ENCODE measurements at places on chromosomes 1 and 21. TPM values are rescaled to one million over a fixed set of nuclear protein-coding genes. Genes with fewer than 3 reads are reported as not detected.

The PTGFR gene
- total RNA-seq: not detected

The DR1 gene
- 108 TPM for total RNA-seq

The PCBP3 gene
- 0.31 TPM for total RNA-seq

The TFF3 gene
- not detected for total RNA-seq

The PATJ gene
- 10.3 TPM for total RNA-seq

GRCh38 chr21:32687643-32688345 lies 40.0 kb downstream of the SYNJ1 start:
- H3K4me1 ChIP-seq: no peaks in the 10 kb centered on the region
- H3K27me3 ChIP-seq: no peaks in the 10 kb centered on the region
- H3K36me3 ChIP-seq: peaks cover 11% of the 10 kb centered on the region
- H3K27ac ChIP-seq: no peak overlapping the region
- no peak overlapping the region for H3K4me3 ChIP-seq

GRCh38 chr1:211713231-211713630 lies 37.8 kb upstream of the NEK2 start:
- no peaks in the 10 kb centered on the region for H3K27me3 ChIP-seq
- no peak overlapping the region for H3K4me3 ChIP-seq
- no peak for DNase-seq
- no peak overlapping the region for H3K27ac ChIP-seq

- H3K27me3 ChIP-seq: no peaks in the 10 kb centered on the region
- no peak overlapping the region for H3K4me3 ChIP-seq
- no peaks in the 10 kb centered on the region for H3K36me3 ChIP-seq
These were observed 1018.8 kb downstream of the PLA2G4A start for GRCh38 chr1:187847531-187847930.

GRCh38 chr1:69315823-69316222 lies 251.9 kb upstream of the LRRC7 start:
- H3K27me3 ChIP-seq: no peaks in the 10 kb centered on the region
- no peak overlapping the region for H3K4me3 ChIP-seq
- H3K36me3 ChIP-seq: no peaks in the 10 kb centered on the region
- no peaks in the 10 kb centered on the region for H3K4me1 ChIP-seq
- no peak for DNase-seq

DNA sequence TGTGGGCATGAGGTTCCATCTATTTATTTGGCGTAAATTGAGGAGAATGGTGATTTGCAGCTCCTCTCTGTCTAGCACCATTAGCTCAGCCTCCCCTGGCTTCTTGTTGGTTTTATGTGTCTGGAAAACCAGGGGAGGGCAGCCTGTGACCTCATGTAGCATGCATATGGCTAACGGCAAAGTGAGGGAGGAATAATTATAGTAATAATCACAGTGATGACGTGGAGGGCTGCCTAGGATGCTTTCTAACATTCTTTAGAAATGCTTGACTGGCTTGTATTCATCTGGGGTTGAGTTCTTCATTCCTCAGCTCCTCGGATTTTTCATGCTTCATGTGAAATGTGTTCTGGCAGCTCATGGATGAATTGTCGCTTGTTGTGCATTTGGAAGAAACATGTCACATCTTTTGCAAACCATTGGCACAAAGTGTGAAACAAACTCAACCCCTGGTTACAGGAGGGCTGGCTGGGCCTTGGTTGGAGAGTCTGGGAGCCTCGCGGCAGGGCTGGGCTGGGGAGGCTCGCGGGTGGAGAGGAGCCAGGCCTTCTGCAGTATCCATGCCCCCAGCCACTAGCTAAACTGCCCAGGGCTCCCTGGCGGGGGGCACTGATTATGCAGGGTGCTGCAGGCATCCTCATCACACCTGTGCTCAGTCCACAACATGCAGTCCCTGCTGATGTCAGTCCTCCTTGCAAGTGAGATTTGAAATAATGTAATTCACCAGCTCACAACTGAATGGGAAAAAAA lies 149.6 kb downstream of the DISC1 start:
- no peaks in the 10 kb centered on the region for H3K4me1 ChIP-seq
- no peak for DNase-seq
- no peak overlapping the region for H3K4me3 ChIP-seq
- no peaks in the 10 kb centered on the region for H3K36me3 ChIP-seq
- H3K27me3 ChIP-seq: no peaks in the 10 kb centered on the region

- H3K36me3 ChIP-seq: no peaks in the 10 kb centered on the region
- no peak overlapping the region for H3K27ac ChIP-seq
- H3K27me3 ChIP-seq: no peaks in the 10 kb centered on the region
- peak overlapping the region; percentile 2 for H3K4me3 ChIP-seq
- peak; percentile 69 for DNase-seq
These were observed 67.2 kb upstream of the RUNX3 start for GRCh38 chr1:24996983-24997893.

DNA sequence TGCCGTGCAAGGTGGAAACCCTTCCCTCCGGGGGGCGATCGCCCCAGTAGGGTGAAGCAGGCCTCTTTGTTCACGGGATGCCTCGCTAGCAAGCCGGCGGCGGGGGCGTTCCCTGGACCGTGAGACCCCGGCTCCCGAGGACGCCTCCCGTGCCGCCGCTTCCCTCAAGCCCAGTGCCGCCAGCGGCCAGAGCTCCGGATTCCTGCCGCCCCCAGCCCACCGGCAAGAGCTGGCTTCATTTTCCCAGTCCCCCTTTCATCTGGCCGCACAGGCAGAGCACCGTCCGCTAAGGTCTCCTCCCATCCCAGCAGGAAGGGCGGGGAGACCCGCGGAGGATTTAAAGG lies 16.3 kb downstream of the IER5 start:
- peak overlapping the region; percentile 52 for H3K4me3 ChIP-seq
- peaks cover 43% of the 10 kb centered on the region for H3K4me1 ChIP-seq
- H3K36me3 ChIP-seq: no peaks in the 10 kb centered on the region
